NCI-H526 treated with DMSO at 0.1 percent for 48 hours (cell line): ENCODE measurements at places on chromosomes 7 and 10.

- DNase-seq: no peak
Observed at GRCh38 chr7:41492603-41493002, 210.3 kb downstream of the INHBA start.

- DNase-seq: no peak
Observed at GRCh38 chr7:140059273-140060242, 3.2 kb downstream of the PARP12 start.

DNA sequence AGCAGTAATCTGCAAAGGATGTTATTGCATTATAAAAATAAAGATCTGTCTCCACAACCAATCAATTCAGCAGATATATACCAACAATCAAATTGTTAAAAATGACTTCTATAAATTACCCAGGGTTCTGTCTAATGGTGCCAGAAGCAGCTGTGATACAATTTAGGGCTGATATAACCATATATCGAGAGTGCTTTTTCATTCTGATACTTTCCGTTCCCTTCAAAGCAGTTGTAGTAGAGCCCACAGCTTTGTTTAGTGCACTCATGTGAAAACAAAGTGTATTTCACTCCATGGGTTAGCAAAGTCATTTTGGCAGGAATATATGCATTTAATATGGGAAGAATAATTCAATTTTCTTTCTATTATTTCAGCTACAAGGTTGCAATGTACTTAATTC lies 83.1 kb upstream of the CHCHD3 start:
- no peak for DNase-seq

- peak; percentile 3 for DNase-seq
Observed at GRCh38 chr10:73263693-73264347, 11.4 kb upstream of the MRPS16 start.

DNA sequence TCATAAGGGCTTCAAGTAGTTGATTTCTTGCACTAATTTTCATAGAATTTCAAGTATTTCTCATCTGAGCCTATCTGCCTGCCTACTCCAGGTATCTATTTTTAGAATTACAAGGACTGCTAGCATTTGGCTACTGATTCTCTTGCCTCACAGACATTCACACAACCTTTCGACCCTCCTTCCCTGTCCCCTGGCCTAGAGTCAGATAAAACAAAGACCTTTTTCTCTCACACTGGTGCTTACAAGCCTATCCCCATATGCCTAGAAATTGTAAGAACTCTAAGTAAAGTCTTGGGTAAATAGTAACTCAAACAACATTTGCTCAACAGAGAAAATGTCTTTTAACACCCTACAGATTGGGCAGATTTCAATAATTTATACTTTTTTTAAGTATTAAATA lies 6.3 kb downstream of the GPAM start:
- no peak for DNase-seq

GRCh38 chr10:123004298-123004697 lies 4.3 kb downstream of the IKZF5 start:
- no peak for DNase-seq

GRCh38 chr7:135262623-135263320 lies 29.1 kb downstream of the STRA8 start:
- no peak for DNase-seq

DNA sequence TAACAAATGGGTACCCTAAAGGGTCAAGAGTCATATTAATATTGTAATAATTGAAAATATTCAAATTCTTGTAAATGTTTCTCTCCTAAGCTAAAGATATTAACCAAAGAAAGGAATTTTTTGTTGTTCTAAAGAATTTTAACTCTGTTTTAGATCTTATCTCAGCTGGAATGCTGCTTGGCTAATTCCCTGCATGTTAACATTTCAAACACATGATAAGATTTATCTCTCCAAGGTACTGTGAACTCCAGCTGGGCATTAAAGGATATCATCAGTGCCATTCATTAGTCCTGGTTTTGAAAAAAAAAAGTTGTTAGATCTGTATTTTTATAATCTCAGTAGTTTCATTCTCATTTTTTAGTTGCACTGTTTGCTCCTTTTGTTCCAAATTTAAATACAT lies 76.9 kb downstream of the MAPK8 start:
- no peak for DNase-seq

GRCh38 chr10:46298477-46299285 lies 11.9 kb downstream of the ANTXRL start:
- no peak for DNase-seq

DNA sequence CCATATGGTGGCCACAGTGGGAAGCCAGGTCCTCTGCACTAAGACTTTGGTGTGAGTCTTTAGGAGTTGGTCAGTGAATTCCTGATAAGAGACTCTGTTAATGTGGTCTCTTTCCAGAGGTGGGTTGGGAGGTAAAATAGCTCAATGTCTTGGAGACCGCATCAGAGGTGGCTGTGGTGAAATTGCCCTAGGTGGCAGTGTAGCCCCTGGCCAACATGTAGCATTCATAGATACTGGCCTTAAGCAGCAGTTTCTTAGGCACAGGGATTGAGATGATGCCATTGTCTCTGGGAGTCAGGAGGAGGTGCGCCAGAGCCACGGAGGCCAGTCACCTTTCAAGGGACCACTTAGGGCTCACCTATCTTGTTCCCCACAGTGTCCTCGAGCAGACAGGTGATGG lies 202.8 kb downstream of the CREB5 start:
- DNase-seq: peak; percentile 8

GRCh38 chr10:53088961-53089360 lies 316.4 kb upstream of the MBL2 start:
- DNase-seq: no peak

DNA sequence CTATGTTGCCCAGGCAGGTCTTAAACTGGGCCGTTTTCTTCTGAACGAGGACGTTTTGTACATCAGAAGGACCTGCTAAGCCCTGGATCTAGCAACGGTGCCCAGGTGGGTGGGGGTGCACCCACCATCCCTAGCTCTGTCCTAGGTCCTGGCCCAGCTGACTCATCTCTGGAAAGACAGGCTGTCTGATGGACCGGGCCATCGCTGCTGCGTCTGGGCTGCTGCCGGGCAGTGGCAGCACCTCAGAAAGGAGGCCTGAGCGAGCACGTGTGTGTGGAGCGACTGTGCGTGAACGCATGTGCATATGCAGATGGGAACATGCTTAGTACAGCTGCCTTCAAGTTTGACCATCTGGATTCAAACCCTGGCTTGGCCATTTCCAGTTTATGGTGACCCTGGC lies 7.3 kb upstream of the ELFN1 start:
- DNase-seq: no peak

DNA sequence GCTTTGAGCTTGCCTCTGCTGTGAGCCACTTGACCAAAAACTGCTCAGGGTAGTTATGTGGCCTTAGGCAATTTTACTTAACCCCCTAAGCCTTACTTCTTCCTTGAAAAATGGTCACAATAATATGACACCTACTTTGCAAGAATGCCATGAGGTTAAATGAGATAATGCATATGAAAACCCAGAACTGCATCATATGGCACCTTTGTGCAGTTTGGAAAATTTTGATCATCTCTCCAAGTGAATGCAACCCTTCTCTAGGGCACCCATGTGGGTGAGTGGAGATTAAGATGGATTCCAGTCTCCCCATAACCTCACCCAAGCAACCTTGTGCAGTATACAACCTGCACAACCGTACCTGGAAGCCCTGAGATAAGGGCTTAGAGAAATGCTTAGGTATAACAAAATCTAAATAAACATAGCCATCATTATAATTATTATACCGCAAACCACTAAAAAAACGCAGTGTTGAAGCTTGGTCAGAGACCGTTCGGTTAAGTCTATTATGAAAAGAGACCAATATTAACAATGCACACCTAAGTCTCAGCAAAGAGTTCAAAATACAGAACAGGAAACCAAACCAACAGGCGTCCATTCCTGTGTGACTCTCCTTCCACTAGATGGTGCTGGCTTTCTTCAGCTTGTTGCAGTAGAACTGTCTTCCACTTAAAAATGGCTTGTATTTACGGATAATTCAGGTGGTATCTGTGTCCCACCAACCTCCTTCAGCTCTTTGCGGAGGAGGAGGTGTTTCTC lies 21.0 kb upstream of the ASB15 start:
- DNase-seq: peak; percentile 53
